Activated CD8-positive, alpha-beta memory T cell treated with anti-CD3 and anti-CD28 coated beads, Interleukin-2, amount 10 ng/mL, durations not matched to agents 7 days and 5 days (primary cell): ENCODE measurements at places on chromosomes 1 and 21. TPM values are rescaled to one million over a fixed set of nuclear protein-coding genes. Genes with fewer than 3 reads are reported as not detected.
A peak's percentile ranks its signal among the peaks of the same experiment; 100 is the strongest.

GRCh38 chr1:205944525-205944924, 1.3 kb upstream of the SLC26A9 start:
- H3K4me3 ChIP-seq = no peak overlapping the region
- H3K27me3 ChIP-seq = peaks cover 36% of the 10 kb centered on the region
- DNase-seq = no peak
- H3K4me1 ChIP-seq = no peaks in the 10 kb centered on the region
- no peaks in the 10 kb centered on the region for H3K36me3 ChIP-seq

DNA sequence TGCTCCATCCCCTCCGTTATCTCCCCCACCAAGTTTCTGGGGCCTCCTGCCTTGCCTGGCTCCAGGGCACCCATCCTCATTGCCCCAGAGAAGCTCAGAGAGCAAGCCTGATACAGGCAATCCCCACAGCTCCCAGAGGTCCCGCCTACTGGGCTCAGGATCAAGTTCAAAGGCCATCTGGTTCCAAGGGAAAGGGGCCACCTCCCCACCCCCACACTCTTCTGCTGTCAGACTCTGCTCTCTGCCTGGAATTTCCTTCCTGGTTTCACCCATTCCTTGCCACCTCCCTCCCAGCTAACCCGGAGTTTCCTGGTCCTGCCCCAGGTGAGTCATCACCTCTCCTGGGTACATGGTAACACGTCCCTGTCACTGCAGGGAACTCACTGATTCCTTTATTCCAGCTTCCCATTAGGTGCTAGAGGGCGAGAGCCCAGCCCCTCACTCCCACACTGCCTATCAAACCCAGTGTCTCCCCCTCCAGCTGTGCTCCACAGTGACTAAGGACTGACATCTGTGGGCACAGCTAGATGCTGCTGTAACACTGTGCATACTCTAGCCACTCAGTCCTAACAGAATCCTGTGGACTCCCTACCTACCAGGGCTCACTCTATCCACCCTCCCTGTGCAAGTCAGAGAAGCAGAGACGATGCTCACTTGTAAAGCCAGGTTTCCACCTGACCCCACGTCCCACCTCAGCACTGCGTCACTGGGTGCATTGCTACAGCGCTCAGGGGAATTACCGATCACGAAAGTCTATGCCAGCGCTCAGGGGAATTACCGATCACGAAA, 21.8 kb downstream of the RSPH1 start:
- DNase-seq = peak; percentile 36
- H3K4me1 ChIP-seq = no peaks in the 10 kb centered on the region
- H3K27ac ChIP-seq = no peak overlapping the region
- H3K36me3 ChIP-seq = no peaks in the 10 kb centered on the region
- peaks cover 8% of the 10 kb centered on the region for H3K27me3 ChIP-seq
- H3K4me3 ChIP-seq = no peak overlapping the region

DNA sequence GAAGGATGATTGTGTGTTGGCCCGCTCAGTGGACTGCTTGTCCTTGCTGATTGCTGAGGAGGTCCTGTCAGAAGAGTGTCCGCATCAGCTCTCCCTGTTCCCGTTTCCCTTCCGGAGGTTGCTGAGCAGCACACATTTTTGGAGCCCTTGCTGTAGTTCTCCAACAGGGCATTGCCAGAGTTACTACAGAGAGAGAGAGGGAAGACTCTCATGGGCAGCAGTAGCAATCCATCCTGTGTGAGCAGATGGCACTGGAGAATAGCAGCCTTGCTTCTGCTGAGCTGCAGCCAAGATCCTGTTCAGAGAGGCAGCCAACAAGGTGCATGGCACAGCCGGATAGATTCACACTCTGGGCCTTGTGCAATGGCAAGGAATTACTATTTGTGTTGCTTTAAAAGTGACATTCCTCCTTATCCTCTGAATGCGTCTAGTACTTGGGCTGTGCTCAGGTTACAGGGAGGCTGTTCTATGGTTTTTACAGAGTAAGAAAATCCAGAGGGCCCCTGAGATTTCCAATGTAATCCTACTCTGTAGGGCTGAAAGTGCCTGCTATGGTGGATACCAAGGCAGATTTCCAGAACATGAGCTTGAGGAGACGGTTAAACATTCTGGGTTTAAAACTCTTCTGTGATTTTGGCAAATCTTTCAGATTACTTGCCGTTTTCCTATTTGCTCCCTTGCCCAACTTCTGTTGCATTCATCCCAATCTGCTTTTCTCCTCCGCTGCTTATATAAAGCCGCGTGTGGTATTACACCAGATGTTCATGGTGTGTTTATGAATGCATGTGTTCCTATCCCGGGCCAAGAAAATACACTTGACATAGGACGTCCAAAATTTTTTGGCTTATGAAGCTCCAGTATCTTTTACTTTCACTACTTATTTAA, 27.4 kb downstream of the AK4 start:
- no peak for DNase-seq
- no peak overlapping the region for H3K4me3 ChIP-seq
- no peaks in the 10 kb centered on the region for H3K27me3 ChIP-seq
- H3K27ac ChIP-seq = no peak overlapping the region
- peaks cover 11% of the 10 kb centered on the region for H3K4me1 ChIP-seq
- peaks cover 6% of the 10 kb centered on the region for H3K36me3 ChIP-seq

DNA sequence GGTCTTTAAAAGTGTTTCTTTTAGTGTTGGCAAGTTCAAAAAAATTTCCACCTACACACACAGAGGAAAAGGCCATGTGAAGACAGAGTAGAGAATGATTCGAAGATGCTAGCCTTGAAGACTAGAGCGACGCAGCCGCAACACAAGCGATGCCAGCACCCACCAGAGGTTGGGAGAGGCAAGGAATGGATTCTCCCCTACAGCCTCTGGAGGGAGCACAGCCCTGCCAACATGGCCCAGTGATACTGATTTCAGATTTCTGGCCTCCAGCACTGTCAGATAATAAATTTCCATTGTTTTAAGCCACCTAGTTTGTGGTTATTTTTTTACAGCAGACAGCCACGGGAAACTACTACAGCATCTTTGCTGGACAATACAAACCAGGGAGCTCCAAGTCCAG, 6.9 kb upstream of the ADAR start:
- H3K4me1 ChIP-seq = peaks cover 57% of the 10 kb centered on the region
- DNase-seq = no peak
- H3K27ac ChIP-seq = peak overlapping the region; percentile 45
- H3K27me3 ChIP-seq = no peaks in the 10 kb centered on the region
- H3K4me3 ChIP-seq = no peak overlapping the region
- H3K36me3 ChIP-seq = peaks cover 5% of the 10 kb centered on the region

GRCh38 chr1:89530444-89531089, 5.9 kb downstream of the LRRC8B start:
- no peak overlapping the region for H3K4me3 ChIP-seq
- no peak for DNase-seq
- peaks cover 41% of the 10 kb centered on the region for H3K4me1 ChIP-seq
- peaks cover 38% of the 10 kb centered on the region for H3K36me3 ChIP-seq
- no peak overlapping the region for H3K27ac ChIP-seq

DNA sequence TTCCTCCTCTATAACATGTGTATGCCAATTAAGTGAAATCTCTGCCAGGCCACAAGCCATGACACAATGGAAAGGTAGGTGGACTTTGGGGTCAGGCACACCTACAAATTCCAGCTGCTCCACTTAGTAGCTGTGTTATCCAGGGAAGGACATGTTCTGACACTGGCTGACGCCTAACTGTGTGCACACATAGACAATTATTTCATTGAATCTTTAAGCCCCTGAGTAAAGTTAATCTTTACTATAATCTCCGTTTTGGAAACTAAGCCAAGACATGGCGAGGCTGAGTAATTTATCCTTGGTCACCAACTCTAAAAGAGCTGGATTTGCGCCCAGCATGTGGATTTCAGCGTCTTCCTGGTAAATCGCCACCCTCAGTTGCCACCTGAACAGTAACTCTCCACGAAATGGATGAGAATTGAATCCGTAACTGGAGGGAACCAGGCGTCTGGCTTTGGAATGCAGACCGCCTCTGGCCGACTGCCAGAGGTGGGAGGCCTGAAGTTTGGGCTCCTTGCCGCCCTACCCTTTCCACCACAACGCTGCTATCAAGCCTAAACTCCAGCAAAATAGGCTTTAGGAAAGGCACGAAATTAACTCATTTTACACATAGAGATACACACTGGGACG, 888 bp upstream of the SNRPE start:
- peak overlapping the region; percentile 95 for H3K27ac ChIP-seq
- no peak for DNase-seq
- peak overlapping the region; percentile 98 for H3K4me3 ChIP-seq
- H3K27me3 ChIP-seq = no peaks in the 10 kb centered on the region

GRCh38 chr1:37845049-37845646, 14.2 kb downstream of the MTF1 start:
- no peak overlapping the region for H3K27ac ChIP-seq
- no peak for DNase-seq
- H3K4me1 ChIP-seq = peaks cover 35% of the 10 kb centered on the region
- H3K36me3 ChIP-seq = peaks cover 17% of the 10 kb centered on the region
- no peak overlapping the region for H3K4me3 ChIP-seq

- H3K4me3 ChIP-seq = no peak overlapping the region
- H3K4me1 ChIP-seq = peaks cover 2% of the 10 kb centered on the region
- peaks cover 27% of the 10 kb centered on the region for H3K36me3 ChIP-seq
- H3K27ac ChIP-seq = no peak overlapping the region
These were observed 46.9 kb upstream of the ADAM30 start for GRCh38 chr1:119943216-119943615.

DNA sequence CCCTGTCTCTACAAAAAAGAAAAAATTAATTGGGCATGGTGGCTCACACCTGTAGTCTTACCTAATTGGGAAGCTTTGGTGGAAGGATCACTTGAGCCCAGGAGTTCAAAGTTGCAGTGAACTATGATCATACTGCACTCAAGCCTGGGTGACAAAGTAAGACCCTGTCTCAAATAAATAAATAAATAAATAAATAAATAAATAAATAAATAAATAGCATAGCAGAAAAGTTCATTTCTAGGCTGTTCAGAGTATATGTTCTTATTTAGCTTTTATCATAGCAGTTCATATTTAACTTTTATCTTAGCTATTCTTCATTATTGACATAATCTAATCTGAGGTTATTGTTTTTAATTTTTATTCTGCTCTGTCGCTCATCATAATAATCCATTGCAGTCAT, 8.7 kb upstream of the SEC16B start:
- no peaks in the 10 kb centered on the region for H3K36me3 ChIP-seq
- no peak for DNase-seq
- H3K27ac ChIP-seq = no peak overlapping the region
- H3K27me3 ChIP-seq = no peaks in the 10 kb centered on the region
- H3K4me1 ChIP-seq = no peaks in the 10 kb centered on the region

DNA sequence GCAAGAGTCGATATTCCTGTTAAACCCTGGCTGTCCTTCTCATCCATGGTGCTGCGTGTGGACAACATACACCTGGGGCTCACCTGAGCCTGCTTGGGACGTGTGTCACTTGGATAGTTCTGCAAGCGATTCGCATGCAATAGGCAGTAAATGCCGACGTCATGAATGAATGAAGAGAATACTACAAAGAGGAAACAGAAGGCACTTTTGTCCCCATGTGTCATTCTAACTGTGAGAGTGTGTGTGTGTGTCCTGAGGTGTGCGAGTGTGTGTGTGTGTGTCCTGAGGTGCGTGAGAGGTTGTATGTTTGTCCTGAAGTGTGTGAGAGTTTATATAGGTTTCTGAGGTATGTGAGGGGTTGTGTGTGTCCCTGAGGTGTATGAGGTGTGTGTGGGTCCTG, 647 bp upstream of the TCP10L start:
- H3K27ac ChIP-seq = no peak overlapping the region
- H3K36me3 ChIP-seq = no peaks in the 10 kb centered on the region
- H3K4me3 ChIP-seq = no peak overlapping the region
- peaks cover 4% of the 10 kb centered on the region for H3K27me3 ChIP-seq
- peaks cover 6% of the 10 kb centered on the region for H3K4me1 ChIP-seq

- peaks cover 49% of the 10 kb centered on the region for H3K4me1 ChIP-seq
- no peak overlapping the region for H3K4me3 ChIP-seq
- H3K27me3 ChIP-seq = peaks cover 5% of the 10 kb centered on the region
- H3K27ac ChIP-seq = no peak overlapping the region
- no peak for DNase-seq
These were observed 3.2 kb downstream of the TRPM2 start for GRCh38 chr21:44356636-44357035.

DNA sequence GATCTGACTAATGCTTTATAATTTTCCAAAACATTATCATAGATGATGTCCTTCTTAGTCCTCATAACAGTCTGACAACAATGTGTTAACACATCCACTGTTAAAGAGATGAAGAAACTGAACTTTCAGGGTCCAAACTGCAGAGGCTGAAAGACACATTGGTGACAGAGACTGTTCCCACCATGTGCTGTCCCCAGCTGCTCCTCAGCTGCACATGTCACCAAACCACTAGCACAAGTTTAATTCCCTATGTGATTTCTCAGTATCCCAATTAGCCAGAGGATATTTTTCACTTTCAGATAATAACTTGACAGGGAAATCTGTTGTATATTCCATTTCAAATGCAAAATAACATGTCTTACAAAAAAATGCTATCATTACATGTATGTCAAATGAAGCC, 24.6 kb downstream of the LAMC2 start:
- H3K27me3 ChIP-seq = peaks cover 28% of the 10 kb centered on the region
- no peak overlapping the region for H3K27ac ChIP-seq

DNA sequence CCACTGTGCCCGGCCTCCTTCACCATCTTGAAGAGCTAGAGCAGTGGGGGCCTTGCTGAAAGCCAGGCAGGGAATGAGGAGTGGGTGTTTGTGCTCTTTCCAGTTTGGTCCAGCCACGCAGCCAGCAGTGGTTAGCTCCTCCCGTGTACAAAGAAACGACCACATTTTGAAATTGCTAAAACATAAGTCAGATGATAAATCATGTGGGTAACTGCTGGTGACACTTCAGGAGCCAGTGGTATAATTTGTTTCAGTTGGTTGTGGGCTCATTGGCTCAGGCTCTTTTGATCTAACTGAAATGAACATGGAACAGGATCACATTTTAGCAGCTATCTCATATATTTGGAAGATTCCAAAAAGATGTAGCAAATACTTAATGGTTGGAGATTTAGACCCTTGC, 87.6 kb downstream of the MTR start:
- no peaks in the 10 kb centered on the region for H3K4me1 ChIP-seq
- no peak overlapping the region for H3K4me3 ChIP-seq
- no peaks in the 10 kb centered on the region for H3K27me3 ChIP-seq
- no peak overlapping the region for H3K27ac ChIP-seq

- H3K4me1 ChIP-seq = no peaks in the 10 kb centered on the region
- DNase-seq = peak; percentile 73
- H3K36me3 ChIP-seq = no peaks in the 10 kb centered on the region
- H3K27ac ChIP-seq = no peak overlapping the region
- H3K27me3 ChIP-seq = peaks cover 16% of the 10 kb centered on the region
- H3K4me3 ChIP-seq = no peak overlapping the region
These were observed 12.3 kb upstream of the GJA8 start for GRCh38 chr1:147890177-147890790.

GRCh38 chr1:52460694-52461093, 56.3 kb downstream of the PRPF38A start:
- no peaks in the 10 kb centered on the region for H3K27me3 ChIP-seq
- peaks cover 5% of the 10 kb centered on the region for H3K4me1 ChIP-seq
- peaks cover 10% of the 10 kb centered on the region for H3K36me3 ChIP-seq
- H3K4me3 ChIP-seq = no peak overlapping the region

CHI3L1 gene
- total RNA-seq = not detected

CRYAA gene
- not detected for total RNA-seq
